ENCODE measurements at places on chromosomes 16 and 17.

DNA sequence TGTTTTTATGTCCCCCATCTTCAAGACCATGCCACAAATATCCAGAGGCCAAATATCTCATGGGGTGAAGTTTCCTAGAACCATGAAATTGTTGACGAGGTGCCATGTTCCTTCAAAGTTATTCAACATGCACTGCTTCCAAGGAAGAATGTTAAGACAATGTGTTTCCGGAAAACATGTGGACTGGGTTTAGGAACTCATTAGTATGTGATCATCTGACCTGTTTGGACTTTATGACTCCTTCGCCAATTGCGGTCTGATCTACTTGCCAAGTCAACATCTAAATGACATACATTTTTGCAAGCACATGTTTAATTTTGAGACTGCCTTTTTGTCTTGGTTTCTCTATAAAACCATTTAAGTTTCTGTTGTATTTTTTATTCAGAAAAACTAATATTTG, 234.8 kb downstream of the MAF start:
- no peak for DNase-seq

- DNase-seq, result no peak
Measured at GRCh38 chr17:80774146-80774545, 217.5 kb upstream of the CHMP6 start.

GRCh38 chr16:66254751-66255150, 111.7 kb upstream of the CDH5 start:
- DNase-seq, result no peak

- no peak for DNase-seq
Measured at GRCh38 chr16:57920880-57921229, 50.1 kb downstream of the CNGB1 start.

GRCh38 chr17:16328997-16329396, 24.3 kb downstream of the CENPV start:
- no peak for DNase-seq

DNA sequence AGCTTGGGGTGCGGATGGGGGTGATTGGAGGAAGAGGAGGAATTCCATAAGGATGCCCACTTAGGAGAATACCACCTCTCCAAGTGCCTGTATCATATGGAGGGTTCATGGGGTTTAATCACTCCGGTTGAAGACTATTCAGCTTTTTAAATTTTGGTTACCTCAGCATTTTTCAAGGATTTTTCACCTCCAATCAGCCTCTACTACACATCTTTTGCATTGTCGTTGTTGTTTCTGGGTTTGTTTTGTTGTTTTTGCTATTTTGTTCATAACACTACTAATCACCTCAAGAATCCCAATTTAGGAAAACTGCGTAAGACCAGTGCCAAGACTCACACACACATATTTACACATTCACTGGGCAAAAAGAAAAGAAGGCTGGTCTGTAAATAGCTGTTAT, 619.5 kb upstream of the CDH5 start:
- no peak for DNase-seq

DNA sequence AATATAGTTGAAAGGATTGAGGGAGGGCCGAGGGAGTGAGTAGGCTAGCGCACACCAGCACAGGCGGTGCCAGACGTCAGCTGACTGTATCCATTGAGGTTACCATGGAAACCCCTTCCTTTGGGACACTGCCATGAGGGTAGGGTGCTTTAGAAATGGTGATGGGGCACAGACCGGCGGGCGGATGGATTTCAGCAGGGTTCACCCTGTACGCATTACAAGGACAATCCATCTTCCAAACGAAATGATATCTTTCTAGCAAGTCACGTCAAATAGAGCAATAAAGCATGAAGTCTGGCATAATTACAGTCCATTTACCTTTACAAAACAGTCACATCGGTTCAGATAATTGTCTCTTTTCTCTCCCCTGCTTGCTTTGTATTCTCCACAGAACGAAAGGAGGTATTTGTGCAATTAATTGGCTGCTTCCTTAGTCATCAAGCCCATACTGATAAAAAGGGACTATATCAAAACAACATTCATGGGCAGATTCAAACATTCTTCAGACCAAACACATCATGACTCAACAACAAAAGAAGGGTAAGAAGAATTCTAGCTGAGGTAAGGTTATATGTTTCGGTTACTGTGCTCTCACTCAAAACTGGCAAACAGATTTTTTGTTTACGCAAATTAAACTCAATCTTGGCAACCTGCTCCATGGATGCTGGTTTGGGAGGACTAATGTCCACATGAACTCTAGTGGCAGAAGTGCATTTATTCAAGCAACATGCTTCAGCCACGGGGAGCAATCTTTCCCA, 140.6 kb downstream of the CDK5R1 start:
- DNase-seq, result peak; percentile 97

DNA sequence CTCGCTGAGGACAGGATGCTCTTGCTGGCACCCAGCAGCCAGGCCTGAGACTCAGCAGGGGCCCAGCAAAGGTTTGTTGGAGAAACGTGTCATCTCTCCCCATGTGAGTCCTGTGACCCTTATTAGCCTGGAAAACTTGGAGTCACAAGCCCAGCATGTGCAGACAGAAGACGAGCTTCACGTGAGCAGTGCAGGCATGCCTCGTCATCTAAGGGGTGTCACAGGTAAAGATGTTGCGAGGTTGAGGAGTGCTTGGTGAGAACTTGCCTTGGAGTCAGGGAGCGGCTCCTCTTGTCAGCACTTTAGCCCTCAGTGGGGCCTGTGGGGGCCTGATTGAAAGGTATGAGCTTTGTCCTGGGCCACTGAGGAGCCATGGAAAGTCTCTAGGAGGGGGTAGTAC, 2.1 kb upstream of the CTRL start:
- DNase-seq, result no peak

- DNase-seq, result no peak
Measured at GRCh38 chr16:27441276-27441675, 39.3 kb downstream of the IL21R start.

GRCh38 chr17:73138541-73139138, 26.2 kb upstream of the SSTR2 start:
- no peak for DNase-seq

- no peak for DNase-seq
Measured at GRCh38 chr17:30472238-30472890, 4.8 kb upstream of the GOSR1 start.

DNA sequence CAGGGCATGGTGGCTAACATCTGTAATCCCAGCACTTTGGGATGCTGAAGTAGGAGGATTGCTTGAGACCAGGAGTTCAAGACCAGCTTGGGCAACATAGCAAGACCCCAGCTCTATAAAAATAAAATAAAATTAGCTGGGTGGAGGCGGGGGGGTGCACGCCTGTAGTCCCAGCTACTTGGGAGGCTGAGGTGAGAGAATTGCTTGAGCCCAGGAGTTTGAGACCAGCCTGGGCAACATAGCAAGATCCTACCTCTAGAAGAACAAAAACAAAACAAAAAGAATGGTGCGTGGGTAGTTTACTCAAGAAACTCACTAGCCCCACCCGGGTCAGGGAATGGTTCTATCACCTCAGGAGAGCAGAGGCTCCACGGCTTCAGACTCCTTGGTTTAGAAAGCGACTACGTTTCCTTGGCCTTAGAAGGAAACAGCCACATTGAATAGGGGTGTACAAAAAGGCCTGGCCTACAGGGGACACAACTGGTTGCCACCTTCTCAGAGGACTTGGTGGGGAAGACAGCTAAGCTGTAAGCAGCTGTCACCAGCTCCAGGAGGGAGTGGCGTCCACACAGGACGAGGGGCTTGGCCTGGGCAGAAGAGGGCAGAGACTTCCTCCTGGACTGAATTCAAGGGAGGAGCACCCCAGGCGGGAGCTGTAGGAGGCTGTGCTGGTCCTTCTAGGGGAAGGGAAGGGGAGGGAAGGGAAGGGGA, 716 bp downstream of the TK1 start:
- no peak for DNase-seq

- no peak for DNase-seq
Measured at GRCh38 chr17:4497101-4497824, 1.4 kb upstream of the SPNS2 start.

- DNase-seq, result peak; percentile 57
Measured at GRCh38 chr16:28155293-28155692, 56.5 kb downstream of the XPO6 start.

DNA sequence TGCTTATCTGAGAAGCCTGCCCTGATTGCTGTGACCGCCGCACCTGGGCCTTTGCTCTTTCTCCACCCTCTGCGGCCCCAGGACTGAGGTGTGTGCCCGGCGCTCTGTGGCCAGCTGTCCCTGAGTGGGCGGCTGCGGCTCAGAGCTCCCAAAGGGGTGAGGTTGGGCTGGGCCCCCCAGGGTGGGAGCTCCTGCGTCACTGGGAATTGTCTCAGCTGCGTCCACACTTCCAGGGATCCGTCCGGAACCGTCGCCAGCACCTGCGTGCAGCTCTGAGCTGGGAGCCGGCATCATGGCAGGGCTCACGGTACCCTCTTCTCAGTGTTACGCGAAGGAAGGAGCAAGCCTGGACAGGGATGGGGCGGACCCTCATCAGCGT, 24.3 kb downstream of the ZNF469 start:
- no peak for DNase-seq

DNA sequence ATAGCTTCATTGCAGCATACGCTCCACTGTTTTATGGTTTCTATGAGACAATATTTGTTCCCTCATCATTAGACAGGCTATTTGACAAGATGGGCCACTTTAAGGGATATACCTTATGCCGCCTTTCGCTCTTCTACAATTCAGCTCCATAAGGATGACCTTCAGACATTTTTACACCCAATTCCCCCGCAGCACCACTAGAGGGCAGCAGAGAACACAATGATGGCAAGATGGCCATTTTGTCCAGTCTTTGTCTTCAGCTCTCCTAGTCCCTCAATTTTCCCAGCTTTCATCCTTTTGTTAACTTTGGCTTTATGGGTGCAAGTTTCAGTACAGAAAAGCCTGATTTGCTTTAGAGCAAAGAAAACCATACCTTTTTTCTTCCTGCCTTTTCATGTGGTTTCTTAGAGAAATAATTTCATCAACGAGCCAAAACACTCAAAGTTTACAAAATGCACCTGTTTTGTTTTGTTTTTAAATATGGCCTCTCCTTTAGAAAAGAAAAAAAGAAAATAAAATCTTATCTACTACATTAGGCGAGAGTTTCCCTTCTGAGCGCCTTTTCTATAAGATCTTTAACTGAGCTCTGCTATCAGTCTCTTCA, 355.3 kb downstream of the TOX3 start:
- peak; percentile 55 for DNase-seq

DNA sequence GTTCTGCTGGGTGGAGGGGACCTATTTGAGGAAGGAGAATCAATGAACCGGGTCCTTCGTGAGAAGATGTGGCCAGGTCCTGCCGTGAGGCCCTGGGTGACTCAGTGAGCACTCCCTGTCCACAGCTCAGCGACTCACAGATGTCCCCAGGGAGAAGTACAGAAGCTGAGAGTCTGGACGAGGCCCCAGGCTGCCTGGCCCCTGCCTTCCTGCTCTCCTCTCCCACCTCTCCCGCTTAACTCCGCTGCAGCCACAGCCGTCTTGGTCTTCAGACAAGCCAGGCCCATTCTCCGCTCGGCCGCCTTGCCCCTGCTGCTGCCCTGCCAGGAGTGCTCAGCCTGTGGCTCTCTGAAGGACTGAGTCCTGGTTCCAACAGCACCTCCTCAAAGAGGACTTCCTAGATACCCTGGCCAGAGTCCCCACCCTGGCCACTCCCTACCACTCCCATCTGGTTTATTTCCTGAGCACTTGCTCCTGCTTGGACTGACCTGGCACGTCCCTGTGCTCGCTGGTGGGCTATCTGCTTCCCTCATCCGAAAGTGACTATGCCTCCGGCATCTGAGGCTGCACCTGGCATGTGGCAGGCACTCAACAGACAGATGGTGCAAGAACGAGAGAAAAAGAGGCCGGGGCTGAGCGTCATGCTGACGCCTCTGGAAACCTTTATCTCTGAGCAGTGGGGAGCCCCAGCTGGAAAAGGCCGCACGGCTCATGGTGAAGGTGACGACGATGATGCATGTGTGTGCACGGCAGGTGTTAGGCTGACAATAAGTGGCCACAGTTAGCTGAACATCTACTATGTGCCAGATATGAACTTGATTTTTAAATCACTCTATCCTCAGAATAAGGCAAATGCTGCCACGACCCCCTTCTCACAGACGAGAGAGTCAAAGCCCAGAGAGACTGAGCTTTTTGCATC, 9.2 kb upstream of the TNFRSF13B start:
- no peak for DNase-seq

GRCh38 chr16:80463326-80463725, 77.5 kb upstream of the DYNLRB2 start:
- DNase-seq, result no peak

- DNase-seq, result no peak
Measured at GRCh38 chr16:1746693-1747195, 24.6 kb downstream of the NME3 start.

GRCh38 chr17:75260641-75261335, 618 bp downstream of the GGA3 start:
- DNase-seq, result no peak

DNA sequence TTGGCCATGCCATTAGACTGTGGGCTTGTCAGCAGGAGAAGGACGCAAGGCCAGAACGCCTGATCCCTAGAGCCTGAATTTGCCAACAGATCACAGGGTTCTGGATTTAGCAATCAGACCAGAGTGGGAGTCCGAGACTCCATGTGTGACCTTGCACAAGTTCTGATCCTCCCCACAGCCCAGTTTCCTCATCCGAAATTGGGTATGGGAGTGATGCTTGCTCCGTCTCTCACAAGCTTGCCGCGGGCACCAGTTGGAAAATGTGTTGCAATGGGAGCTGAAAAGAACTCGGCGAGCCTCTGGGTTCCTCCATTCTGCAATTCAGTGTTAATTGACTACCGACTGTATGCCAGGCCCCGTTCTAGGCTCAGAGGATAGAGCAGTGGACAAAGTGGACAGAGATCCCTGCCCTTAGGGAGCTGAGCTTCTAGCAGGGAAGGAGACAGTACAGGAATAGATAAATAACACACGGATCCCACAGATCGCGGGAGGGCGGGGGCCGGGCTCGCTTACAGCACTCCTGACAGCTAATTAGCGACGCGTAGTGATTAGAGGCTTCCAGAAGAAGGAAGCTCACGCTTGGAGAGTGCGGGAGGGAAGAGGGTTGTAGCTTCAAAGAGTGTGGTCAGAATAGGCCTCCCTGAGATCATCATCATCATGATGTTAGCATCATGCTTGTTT, 150.4 kb upstream of the CIBAR2 start:
- no peak for DNase-seq

GRCh38 chr17:80389011-80389995, 25.7 kb upstream of the ENDOV start:
- no peak for DNase-seq

DNA sequence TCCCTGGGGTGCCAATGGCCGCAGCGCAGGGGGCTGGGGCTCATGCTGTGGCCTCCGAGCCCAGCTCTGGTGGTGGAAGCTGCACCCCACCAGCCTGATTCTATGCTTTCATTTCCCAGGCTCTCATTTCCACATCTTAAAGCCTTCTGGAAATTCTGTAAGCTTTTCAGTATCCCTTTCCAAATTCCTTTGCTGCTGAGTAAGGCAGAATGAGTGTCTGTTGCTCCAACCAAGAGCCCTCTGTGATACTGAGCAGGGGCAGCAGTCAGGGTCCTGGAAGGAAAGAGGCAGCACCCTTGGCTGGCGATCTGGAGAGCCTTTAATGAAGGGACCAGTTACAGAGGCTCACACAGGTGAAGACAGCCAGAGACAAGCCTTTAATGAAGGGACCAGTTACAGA, 79.5 kb upstream of the FOXF1 start:
- DNase-seq, result no peak
